ENCODE measurements at places on chromosomes 5 and 9.

- no peak overlapping the region for H3K27ac ChIP-seq
- peaks cover 8% of the 10 kb centered on the region for H3K4me1 ChIP-seq
- no peaks in the 10 kb centered on the region for H3K27me3 ChIP-seq
- no peak overlapping the region for H3K4me3 ChIP-seq
- DNase-seq: no peak
- no peaks in the 10 kb centered on the region for H3K36me3 ChIP-seq
Measured at GRCh38 chr9:109408759-109409462, 88.1 kb upstream of the EPB41L4B start.

DNA sequence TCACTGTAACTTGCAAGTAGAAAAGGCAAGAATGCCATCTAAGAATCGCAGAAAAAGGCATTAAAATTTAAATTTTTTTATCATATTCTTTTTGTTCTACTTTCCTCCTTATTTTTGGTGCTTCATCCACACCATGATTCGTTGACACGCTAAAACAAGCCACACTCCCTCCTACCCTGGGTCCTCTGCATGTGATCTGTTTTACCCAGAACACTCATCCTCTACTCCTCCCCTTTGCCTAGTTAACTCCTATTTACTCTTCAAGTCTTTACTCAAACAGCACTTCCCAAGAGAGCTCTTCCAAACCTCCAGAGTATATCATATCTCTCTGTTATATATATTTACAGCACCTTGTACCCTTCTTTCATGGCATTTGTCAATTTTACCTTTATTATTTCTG is 61.4 kb upstream of the SRP19 start:
- H3K36me3 ChIP-seq: peaks cover 17% of the 10 kb centered on the region
- no peaks in the 10 kb centered on the region for H3K27me3 ChIP-seq
- H3K4me1 ChIP-seq: no peaks in the 10 kb centered on the region
- no peak overlapping the region for H3K27ac ChIP-seq
- no peak for DNase-seq

DNA sequence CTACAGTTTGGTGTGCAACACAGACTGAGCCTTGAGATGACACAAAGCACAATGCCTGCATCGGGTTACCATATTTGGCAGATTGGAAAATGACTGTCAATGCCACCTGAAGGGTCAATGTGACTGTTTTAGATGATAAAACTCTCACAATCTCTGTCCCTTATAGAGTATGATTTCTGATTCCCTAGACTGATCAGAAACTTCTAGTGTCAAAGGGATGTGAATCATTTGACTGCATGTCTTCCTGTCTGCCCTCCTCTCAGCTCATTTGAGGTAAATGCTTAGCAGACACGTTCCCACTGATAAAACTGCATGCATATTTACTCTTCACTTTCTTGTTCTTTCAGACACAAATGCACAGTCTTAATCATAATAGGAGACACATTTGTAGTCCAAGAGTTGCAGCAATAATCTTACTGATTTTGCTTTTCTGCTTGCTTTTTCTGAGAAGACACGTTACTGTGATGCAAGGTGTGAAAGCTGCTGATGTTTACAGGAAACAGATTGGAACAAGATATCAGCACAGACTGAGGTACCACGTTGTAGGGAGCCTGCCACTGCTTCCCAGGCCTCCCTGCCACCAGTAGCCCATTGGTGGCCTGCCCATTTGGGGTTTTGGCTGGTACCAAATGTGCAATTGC is 77.8 kb downstream of the GCNT4 start:
- H3K36me3 ChIP-seq: peaks cover 4% of the 10 kb centered on the region
- DNase-seq: no peak
- H3K4me3 ChIP-seq: no peak overlapping the region

GRCh38 chr5:81778642-81779041 is 27.7 kb upstream of the SSBP2 start:
- no peak for DNase-seq
- peak overlapping the region; percentile 93 for H3K27ac ChIP-seq
- H3K36me3 ChIP-seq: peaks cover 3% of the 10 kb centered on the region
- H3K27me3 ChIP-seq: no peaks in the 10 kb centered on the region
- peak overlapping the region; percentile 69 for H3K4me3 ChIP-seq
- H3K4me1 ChIP-seq: peaks cover 24% of the 10 kb centered on the region

DNA sequence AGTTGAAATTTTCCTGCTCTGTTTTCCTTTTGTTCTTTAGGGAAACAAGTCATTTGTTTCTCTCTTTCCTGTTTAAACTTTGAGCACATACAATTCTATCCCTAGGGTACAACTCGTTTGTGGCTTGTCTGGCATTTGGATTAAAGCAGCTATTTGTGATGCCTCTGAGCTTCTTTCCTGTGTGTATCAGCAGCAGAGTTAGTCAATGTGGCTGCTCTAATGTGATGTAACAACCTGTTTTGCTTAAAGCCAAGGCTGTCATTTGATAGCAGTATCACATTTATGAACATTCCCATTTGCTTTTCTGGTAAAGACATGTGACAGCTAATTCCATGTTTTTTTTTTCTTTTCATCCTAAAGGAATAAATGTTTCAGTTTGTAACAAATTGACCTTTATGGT is 314.3 kb upstream of the CHD1 start:
- H3K36me3 ChIP-seq: no peaks in the 10 kb centered on the region
- no peak for DNase-seq
- H3K4me1 ChIP-seq: no peaks in the 10 kb centered on the region
- no peaks in the 10 kb centered on the region for H3K27me3 ChIP-seq

DNA sequence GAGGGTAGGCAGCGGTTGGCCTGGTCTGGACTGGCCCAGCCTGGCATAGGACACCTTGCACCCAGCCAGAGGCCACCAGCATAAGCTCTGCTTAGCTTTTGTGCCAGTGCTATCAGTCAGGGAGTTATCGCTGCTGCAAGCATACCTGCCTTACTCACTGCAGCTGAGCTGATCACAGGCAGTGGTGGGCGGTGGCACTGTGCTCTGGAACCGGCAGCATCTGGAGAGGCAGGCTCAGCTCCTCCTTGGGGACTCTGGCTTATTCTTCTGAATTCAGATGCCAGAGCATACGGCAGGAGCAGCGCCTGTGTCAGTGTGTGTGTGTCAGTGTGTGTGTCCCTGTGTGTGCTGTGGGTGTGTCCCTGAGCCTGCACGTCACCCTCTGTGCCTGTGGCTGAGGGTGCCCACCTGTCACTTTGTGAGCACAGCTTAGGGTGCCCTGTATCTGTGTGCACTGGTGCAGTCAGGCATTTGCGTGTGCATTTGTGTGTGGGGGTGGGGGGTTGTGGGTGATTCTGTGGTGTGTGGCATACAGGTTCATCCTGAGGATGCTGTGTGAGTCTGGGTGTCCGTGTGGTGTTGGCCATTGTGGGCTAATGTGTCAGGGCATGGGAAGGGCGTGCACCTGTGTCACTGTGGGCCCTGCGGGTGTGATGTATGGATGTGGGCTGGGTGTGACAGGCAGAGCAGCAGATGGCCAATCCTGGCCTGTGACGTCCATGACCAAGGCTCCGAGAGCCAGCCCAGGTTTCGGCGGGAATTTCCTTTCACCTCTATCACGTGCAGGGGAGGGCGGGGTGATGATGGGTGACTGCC is 23.5 kb downstream of the LMX1B start:
- no peaks in the 10 kb centered on the region for H3K4me1 ChIP-seq
- H3K27me3 ChIP-seq: peaks cover 52% of the 10 kb centered on the region
- DNase-seq: peak; percentile 15
- no peak overlapping the region for H3K27ac ChIP-seq
- no peaks in the 10 kb centered on the region for H3K36me3 ChIP-seq
- no peak overlapping the region for H3K4me3 ChIP-seq

- no peak for DNase-seq
- H3K4me3 ChIP-seq: no peak overlapping the region
- H3K36me3 ChIP-seq: no peaks in the 10 kb centered on the region
- no peak overlapping the region for H3K27ac ChIP-seq
- no peaks in the 10 kb centered on the region for H3K4me1 ChIP-seq
- no peaks in the 10 kb centered on the region for H3K27me3 ChIP-seq
Measured at GRCh38 chr5:161105525-161105924, 253.5 kb upstream of the ATP10B start.

GRCh38 chr5:148542812-148543211 is 111.5 kb downstream of the HTR4 start:
- no peaks in the 10 kb centered on the region for H3K36me3 ChIP-seq
- H3K27me3 ChIP-seq: peaks cover 11% of the 10 kb centered on the region
- H3K4me1 ChIP-seq: no peaks in the 10 kb centered on the region
- H3K4me3 ChIP-seq: no peak overlapping the region
- no peak overlapping the region for H3K27ac ChIP-seq
- DNase-seq: no peak

GRCh38 chr5:95392593-95393182 is 1.5 kb downstream of the FAM81B start:
- no peak for DNase-seq
- H3K4me3 ChIP-seq: no peak overlapping the region
- no peak overlapping the region for H3K27ac ChIP-seq
- H3K4me1 ChIP-seq: no peaks in the 10 kb centered on the region
- H3K27me3 ChIP-seq: peaks cover 16% of the 10 kb centered on the region

DNA sequence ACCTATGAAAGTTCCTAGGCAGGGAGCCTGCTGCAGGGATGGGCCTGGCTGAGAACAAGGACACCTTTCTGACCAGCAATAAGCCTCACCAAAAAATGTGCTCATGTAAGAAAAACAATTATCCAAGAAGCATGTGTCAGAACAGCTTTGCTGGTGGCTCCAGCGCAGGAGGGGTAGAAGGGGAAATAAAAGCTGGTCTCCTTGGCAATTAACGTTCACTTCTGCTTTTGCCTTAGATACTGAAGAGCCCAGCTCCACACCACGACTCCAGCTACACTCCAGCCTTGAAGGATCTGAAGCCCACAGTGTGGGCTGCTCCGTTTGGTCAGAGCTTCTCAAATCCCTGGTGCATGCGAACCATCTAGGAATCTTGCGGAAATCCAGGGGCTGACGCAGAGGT is 107.6 kb upstream of the PHYKPL start:
- H3K4me1 ChIP-seq: no peaks in the 10 kb centered on the region
- DNase-seq: no peak
- no peaks in the 10 kb centered on the region for H3K36me3 ChIP-seq
- H3K27me3 ChIP-seq: no peaks in the 10 kb centered on the region
- no peak overlapping the region for H3K4me3 ChIP-seq

DNA sequence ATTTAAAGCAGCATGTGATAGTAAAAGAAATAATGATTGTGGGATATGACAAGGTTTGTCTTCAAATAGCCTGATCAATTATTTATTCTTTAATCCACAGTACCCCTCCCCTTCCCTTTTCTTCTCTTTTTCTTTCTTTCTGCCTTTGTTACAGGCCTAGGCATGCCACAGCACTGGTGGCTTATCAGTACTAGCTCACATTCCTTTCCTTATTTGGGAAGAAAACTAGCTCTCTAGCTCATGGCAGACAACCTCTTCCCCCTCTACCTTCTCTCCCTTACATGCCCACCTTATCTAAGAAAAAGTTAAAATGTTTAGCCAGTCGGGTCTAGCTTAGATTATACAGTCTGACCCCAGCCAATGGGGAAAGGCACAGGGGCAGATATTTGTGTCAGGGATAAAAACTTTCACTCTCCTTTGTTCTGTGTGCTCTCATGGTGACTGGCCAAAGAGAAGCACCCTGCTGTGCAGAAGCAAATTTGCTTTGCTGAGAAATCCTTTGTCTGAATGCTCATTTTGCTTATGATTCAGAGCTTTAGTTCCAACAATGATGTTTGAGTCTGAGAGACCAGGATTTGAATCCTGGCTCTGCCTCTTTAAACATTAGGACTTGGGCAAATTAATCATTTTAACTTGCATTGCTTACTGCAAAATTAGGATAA is 75.8 kb upstream of the CDH12 start:
- no peaks in the 10 kb centered on the region for H3K36me3 ChIP-seq
- no peaks in the 10 kb centered on the region for H3K27me3 ChIP-seq
- H3K4me1 ChIP-seq: no peaks in the 10 kb centered on the region

DNA sequence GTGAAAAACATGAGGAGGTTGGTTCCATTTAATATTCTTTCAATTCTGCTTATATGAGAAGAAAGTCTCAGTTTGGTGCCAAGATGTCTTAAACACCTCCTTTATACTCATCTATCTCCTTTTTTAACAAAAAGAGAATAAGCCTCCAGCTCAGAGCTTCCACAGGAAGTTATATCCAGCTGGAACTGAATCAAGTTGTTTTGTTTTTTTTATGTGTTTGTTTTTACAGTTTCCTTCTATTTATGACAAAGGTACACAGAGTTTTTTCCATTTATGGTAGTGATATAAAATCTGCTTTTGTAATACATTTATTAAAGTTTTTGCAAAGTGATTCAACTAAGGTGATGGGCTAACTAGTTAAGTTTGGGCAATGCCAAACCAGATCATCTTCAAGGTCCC is 10.4 kb downstream of the SPARC start:
- peaks cover 10% of the 10 kb centered on the region for H3K27me3 ChIP-seq
- no peak overlapping the region for H3K27ac ChIP-seq
- DNase-seq: no peak
- H3K4me3 ChIP-seq: no peak overlapping the region
- no peaks in the 10 kb centered on the region for H3K4me1 ChIP-seq
- H3K36me3 ChIP-seq: no peaks in the 10 kb centered on the region

- peak; percentile 74 for DNase-seq
- peaks cover 54% of the 10 kb centered on the region for H3K36me3 ChIP-seq
- no peak overlapping the region for H3K4me3 ChIP-seq
- peak overlapping the region; percentile 83 for H3K27ac ChIP-seq
- peaks cover 30% of the 10 kb centered on the region for H3K4me1 ChIP-seq
Measured at GRCh38 chr5:71601222-71602026, 14.3 kb downstream of the MCCC2 start.

DNA sequence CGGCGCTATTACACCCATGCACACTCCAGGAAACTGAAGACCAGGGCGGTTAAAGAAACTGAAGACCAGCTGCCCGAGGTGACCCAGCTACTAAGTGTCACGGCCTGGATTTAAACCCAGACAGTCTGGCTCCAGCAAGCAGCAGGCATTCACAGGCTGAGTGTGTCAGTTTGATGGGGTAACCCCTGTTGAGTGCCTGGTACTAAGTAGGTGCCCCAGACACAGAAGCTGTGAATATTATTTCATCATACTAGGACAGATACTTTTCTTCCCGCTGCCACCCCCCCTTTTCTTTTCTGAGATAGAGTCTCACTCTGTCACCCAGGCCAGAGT is 7.3 kb downstream of the ENG start:
- DNase-seq: no peak
- peaks cover 11% of the 10 kb centered on the region for H3K4me1 ChIP-seq
- H3K4me3 ChIP-seq: no peak overlapping the region
- H3K27ac ChIP-seq: no peak overlapping the region
- H3K27me3 ChIP-seq: no peaks in the 10 kb centered on the region

GRCh38 chr9:90432951-90433350 is 209.7 kb downstream of the DIRAS2 start:
- H3K27ac ChIP-seq: no peak overlapping the region
- H3K4me3 ChIP-seq: no peak overlapping the region
- no peak for DNase-seq
- H3K4me1 ChIP-seq: no peaks in the 10 kb centered on the region
- peaks cover 31% of the 10 kb centered on the region for H3K27me3 ChIP-seq

GRCh38 chr9:129412814-129413536 is 207.9 kb downstream of the C9orf50 start:
- no peaks in the 10 kb centered on the region for H3K27me3 ChIP-seq
- peak overlapping the region; percentile 97 for H3K27ac ChIP-seq
- peaks cover 10% of the 10 kb centered on the region for H3K36me3 ChIP-seq
- H3K4me1 ChIP-seq: peaks cover 44% of the 10 kb centered on the region
- peak; percentile 52 for DNase-seq

- peaks cover 13% of the 10 kb centered on the region for H3K4me1 ChIP-seq
- DNase-seq: no peak
- H3K27me3 ChIP-seq: no peaks in the 10 kb centered on the region
- no peak overlapping the region for H3K4me3 ChIP-seq
Measured at GRCh38 chr5:94700592-94700991, 82.1 kb downstream of the SLF1 start.

GRCh38 chr5:142770650-142771609 is 753 bp downstream of the ARHGAP26 start:
- peaks cover 34% of the 10 kb centered on the region for H3K4me1 ChIP-seq
- peak; percentile 72 for DNase-seq
- H3K27me3 ChIP-seq: no peaks in the 10 kb centered on the region
- H3K27ac ChIP-seq: peak overlapping the region; percentile 87

All from activated CD4-positive, alpha-beta T cell treated with anti-CD3 and anti-CD28 coated beads, Interleukin-2, amount 10 ng/mL, durations not matched to agents 7 days and 5 days (primary cell).